ENCODE measurements at places on chromosomes 1 and 21.

DNA sequence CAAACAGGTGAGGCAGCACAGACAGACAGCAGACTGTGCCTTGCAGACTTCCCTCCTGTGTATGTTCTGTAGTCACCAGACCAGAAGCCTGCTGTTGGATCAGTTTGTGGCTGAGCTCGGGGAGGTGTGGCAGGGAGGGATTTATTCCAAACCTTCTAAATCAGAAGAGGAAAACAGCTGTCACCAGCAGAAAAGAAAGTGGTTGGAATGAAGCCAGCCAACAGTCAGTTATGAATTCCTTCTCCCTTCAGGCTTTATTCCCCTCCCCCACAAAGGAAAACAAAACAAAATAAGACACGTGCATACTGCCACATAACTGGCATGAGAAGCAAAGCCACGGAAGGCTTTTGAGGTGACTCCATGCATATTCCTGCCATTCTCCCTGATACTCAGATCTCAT is 19.0 kb upstream of the PIGV start:
- no peak for DNase-seq

- no peak for DNase-seq
These were observed 84.6 kb upstream of the SERBP1 start for GRCh38 chr1:67514786-67515185.

DNA sequence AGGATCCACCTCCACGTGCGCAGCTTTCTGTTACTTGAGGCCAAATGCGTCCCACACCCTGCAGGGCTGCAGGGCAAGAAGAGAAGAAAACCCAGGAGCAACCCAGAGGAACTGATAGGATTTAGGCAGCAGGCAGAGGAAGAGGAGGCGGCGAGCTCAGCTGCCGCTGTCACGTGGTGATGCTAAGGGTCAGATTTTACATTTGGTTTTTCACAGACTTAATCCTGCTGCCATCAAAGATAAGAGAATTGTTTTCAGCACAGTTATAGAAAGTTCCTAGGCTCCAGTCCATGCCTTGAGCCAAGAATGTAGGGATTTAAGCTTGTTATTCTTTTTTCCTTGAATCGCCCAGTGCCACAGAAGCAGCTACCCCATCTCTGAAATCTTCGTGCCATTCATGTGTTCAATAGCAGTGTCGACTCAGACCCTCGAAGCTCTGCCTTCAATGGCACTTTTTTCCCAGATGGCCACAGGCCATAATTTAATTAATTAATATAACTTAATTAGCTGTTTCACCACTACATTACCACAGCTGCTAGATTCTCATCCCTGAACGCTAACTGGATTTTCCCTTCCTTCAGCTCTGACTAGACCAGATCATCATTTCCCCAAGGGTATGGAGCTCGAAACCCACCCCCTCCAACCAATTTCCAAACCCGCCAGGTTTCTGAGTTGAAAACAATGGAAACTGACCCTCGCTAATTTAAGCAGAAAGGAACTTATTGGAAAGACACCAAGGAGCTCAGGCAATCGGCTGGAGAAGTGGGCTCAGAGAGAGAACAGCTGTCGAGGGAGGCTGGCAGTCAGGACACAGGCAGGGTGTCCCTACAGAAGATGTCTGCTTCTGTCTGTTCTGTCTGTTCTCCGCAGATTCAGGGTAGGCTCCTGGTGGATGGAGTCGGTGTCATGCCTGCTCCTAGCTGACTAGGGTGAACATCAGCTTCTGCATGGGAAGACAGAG is 36.2 kb downstream of the LDLRAP1 start:
- no peak for DNase-seq

DNA sequence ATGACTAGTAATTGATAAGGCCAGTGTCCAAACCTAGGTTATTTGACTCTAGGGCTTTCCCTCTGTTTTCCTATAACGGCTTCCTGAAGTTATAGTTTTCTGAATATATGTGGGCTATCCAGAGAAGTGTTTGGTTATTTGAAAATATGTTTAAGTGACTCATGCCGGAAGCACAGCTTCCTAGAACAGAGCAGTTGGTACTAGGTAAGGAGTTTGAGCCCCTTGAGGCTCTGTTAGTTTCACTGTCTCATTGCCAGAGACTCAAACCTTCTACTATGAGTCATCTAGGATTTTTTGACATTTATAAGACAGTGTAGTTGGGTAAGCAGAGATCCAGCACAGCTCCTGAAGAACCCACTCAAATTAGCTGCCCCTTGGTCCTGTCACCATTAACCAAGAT is 27.1 kb upstream of the LEPR start:
- no peak for DNase-seq

DNA sequence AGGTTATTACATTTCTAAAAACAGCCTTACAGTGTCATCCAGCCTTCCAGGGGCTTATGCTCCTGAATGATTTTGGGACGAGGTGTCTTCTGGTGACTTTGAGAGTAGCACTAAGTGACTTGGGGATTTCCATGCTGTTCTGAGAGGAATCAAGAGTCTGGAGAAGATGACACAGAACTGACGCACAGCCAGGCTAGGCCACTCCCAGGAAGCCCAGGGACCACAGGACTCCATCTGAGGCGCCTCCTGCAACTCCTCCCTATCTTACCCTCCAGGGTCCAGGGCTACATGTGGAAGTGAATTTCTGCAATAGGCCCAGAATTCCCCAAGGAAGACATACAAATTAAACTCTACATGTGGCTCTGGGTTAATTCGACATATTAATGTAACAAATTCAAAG is 92.5 kb downstream of the SLC25A24 start:
- peak; percentile 25 for DNase-seq

- no peak for DNase-seq
These were observed 4.9 kb downstream of the RNF207 start for GRCh38 chr1:6210591-6211355.

DNA sequence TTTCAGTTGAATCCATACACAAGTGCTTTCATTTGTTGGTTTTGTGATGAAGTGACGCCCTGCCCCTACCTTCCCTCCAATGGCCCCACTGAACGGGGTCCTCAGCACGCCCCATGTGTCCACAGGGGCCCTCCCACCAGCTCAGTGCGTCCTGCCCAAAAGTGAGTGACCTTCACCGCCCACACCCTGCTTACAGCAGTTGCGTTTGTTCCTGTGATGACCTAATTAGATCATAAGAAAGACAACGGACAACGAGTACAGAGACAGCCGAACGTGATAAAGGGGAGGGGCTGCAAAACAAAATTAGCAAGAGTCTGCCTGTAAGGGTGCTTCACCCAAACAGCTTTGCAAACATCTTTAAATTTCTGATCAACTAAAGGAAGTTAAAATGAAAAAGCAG is 38.2 kb upstream of the RIPK4 start:
- no peak for DNase-seq

DNA sequence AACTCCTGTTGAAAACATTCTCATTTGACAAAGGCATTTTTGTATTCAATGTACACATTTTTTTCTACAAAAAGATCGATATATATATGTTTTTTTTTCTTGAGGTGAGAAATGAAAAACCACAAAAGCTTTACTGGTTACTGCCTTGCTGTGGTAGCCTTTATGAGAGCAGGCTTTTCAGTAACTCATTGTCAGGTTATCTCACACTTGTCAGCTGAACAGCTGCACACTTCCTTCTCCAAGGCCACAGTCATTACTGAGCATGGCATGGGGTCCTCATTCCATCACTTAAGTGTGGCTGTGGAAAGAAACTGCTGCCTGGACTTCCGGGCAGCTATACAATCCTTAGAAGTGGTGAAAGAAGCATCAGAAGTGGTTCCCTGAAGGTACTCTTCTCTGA is 169.3 kb upstream of the ZP4 start:
- DNase-seq = no peak

- no peak for DNase-seq
These were observed 529 bp downstream of the MPZL1 start for GRCh38 chr1:167722152-167722869.

- DNase-seq = no peak
These were observed 1126.6 kb downstream of the BRINP3 start for GRCh38 chr1:189350983-189351616.

GRCh38 chr1:50490640-50491039 is 67.4 kb upstream of the DMRTA2 start:
- DNase-seq = no peak

GRCh38 chr1:21384620-21385019 is 55.3 kb upstream of the NBPF3 start:
- no peak for DNase-seq

- no peak for DNase-seq
These were observed 36.6 kb downstream of the SRRM1 start for GRCh38 chr1:24679725-24680124.

DNA sequence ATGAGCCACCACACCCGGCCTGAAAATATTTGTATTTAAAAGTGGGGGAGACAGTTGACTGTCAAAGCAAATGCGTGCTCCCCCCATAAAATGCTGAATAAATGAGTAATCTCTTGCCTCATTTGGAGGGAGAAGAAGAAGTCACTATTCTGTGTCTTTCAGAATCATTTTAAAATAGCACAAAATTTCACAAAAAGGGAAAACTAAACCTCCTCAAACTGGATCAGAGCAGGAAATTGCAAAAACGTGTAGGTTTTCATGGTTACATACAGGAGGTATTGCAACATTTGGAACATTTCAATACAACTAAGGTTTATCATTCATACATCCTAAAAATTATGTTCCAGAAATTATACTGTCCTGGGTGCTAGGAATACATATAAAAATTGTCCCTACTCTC is 13.6 kb downstream of the MTF1 start:
- DNase-seq = no peak

DNA sequence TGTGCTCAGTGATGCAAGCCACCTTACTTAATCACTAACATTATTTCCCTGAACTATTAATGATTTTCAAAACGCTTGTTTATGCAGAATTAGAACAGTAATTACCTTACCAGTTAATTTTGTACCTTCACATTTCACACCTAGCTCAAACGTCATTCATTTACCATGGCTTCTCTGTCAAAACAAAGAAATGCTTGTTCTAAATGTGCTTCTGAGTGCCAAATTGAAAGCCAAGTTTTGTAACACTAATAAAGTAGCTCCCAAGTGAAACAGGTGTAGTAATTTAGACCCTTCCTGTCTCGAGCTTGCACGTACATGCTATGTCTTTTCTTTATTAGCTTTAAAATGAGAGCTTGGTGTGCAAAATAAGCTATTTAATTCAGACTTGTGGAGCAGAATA is 533.7 kb upstream of the PKN2 start:
- DNase-seq = no peak

- DNase-seq = no peak
These were observed 70.5 kb upstream of the CTTNBP2NL start for GRCh38 chr1:112325504-112325903.

DNA sequence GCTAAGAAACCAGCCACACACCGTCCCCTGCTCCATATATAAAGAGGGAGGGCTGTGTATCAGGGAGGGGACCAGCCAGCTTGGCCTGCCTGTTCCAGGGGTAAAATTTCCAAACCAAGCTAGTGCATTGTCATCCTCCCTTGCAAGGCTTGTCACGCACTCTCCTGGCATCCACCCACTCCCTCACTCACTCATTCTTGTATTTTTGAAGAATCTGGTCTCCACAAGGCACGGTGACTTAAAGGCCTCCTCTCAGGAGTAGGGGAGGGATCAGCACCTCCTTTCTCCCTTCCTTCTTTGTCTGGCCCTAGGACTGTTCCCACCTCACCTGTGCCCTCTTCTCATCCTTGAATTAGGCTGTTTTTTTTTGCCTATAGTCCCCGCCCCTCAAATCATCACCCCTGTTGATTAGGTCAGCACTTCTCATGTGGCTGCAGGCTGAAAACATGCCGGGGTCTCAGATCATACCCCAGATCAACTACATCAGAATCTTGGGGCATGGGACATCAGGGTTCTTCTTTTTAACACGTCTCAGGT is 5.0 kb downstream of the ABCA4 start:
- no peak for DNase-seq

DNA sequence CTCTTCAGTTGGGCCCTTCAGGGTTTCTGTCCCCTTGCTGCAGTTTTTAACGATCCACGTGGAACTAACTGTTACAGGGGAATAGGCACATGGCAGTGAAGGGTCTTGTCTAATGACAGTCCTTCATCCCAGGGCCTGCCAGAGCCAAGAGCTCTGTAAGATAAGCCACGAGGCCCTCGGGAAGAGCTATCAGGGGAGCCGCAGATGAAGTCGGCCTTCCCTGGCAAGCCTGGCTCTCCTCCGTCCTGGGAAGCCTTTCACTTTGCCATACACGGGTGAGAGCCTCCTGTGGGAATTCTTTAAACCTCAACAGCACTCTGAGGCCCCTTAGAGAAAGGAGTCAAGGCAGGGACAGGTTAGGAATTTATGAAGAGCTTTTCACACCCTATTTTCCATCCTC is 29.0 kb downstream of the ACP6 start:
- DNase-seq = no peak

GRCh38 chr21:44511219-44511937 is 28.6 kb downstream of the KRTAP10-1 start:
- DNase-seq = no peak

DNA sequence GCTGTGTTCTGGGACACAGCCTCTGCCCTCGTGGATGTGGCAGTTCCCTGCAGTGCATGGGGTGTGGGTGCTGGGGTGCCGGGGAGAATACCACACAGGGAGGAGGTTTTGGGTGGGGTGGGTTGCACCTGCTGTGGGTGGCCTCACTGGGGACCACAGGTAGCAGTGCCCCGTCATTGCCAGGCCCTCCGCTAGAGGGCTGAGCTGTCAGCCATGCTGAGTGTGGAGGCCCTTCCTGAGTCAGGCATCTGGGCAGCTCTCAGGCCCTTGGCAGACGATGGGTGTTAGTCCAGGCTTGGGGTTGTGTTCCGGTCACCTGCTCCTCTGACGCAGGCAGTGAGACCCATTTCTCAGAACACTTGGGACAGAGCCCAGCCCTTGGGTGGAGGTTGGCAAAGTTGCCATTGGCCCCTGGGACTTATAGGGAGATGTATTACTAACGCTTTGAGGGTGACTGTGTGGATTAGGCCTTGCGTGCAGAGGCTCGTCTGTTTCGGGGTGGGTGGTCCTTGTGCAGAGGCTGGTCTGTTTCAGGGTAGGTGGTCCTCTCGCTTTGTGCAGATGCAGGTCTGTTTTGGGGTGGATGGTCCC is 23.9 kb downstream of the PCNT start:
- no peak for DNase-seq

DNA sequence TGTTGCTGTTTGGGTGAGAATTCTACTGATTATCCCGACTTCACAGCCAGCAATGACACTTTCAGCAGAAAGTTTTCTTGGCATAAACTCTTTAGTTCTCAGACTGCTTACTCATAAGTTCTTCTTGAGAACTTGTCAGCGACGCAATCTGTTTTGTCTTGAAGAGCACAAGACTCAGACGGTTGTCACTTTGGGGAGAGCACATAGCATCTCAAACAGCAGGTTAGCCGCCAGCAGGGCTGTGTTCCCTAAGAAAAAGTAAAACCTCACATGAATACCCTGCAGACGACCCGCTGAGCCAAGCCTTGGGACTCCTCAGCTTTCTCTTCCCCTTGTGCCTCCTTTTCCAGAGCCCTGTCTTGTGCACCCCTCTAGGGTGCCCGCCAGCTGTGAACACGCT is 11.4 kb downstream of the AGMAT start:
- no peak for DNase-seq

- DNase-seq = no peak
These were observed 49.8 kb downstream of the ITSN1 start for GRCh38 chr21:33691945-33692603.

DNA sequence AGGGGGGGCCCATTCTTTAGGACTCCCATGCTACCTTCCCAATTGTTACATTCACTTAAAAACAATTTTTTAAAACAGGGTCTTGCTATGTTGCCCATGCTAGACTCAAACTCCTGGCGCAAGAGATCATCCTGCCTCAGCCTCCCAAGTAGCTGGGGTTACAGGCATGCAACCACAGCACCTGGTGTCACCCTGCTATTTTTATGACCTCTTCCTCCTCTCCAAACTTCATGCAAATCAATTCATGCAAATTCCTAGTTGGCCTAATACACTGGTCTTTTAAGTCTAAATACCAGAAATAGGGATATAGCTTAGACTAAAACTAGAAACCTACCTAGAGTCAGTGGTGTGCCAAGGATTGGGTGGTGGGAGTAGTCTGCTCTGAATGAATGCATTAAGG is 30.1 kb downstream of the CDKN2C start:
- no peak for DNase-seq

Data from stimulated activated CD4-positive, alpha-beta T cell treated with anti-CD3 and anti-CD28 coated beads, Interleukin-2, amount 100 ng/mL, for 48 hours (primary cell).